Left renal pelvis (tissue), 4 donors: ENCODE measurements at places on chromosomes 5 and 9. TPM values are rescaled to one million over a fixed set of nuclear protein-coding genes. Genes with fewer than 3 reads are reported as not detected.

Gene RNF20
- polyA plus RNA-seq, result 57.7 TPM

DNA sequence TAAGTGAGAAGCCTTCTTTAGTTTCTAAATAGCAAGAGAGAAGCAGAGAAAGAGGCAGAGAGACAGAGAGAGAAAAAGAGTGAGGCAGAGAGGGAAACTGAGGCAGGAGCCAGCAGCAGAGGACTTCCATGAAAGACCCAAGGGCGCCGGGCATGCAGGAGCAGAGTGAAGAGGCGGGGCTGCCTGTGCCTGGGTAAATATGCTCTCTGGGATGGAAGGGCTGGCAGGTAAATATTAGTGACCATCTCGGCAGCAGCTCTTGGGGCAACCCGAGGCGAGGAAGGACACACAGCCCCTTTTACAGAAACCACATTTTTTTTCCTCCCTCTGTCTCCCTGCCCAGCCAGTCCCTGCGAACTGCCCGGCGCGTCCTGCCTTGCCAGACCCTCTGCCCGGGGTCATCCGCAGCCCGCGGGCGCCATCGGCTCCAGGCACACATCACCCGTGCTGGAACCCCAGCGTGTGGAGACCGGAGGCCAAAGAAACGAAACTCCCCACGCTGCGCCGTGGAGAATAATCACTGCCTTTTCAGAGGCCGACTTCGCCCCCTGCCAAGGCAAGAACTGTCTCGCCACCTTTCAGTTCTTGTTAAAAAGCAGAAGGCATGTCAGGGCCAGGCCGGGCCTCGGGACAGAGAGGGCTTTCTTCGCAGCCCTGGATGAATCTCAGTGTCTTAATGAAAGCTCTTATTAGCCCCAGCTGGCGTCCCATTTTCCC is 61.3 kb downstream of the BOD1 start:
- DNase-seq, result no peak

GRCh38 chr5:180305481-180305880 is 13.6 kb upstream of the MAPK9 start:
- DNase-seq, result no peak

GRCh38 chr5:54302267-54302687 is 8.1 kb downstream of the ARL15 start:
- no peak for DNase-seq

DNA sequence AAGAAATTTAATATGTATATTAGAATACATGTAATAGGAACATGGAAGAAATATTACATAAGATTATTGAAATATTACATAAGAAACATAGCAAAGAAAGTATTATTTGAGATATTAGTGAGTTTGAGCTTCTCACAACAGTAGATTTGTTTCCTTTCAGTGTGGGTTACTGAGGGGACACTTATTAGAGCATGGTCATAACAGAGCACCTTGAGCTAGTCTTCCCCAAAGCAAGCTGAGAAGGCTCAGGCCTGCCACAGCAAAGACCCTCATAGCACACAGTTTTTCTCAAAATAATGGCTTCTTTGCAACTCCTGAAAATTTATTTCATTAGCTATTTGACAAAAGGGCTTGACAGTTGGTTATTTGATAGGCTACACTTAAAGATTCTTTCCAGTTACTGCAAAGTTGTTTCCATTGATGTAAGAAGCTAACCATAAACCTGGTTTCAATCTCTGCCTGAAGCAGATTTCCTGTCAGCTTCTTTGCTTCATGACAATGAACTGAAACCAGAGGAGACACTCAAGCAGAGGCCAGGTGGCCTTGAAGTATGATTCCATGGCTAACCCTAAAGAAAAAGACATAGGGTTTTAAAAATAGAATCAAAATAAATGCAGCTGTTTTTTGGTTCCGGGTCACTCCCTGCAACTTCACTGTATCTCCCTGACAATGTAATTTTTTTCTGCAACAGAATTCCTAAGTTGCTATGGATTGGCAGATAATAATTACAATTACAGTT is 68.6 kb downstream of the ERMP1 start:
- DNase-seq, result no peak

- peak; percentile 75 for DNase-seq
Measured at GRCh38 chr5:67246108-67246507, 49.5 kb upstream of the CD180 start.
